ENCODE measurements at places on chromosomes 6 and 20.

GRCh38 chr20:24483435-24484080 is 14.1 kb downstream of the SYNDIG1 start:
- no peak for DNase-seq

DNA sequence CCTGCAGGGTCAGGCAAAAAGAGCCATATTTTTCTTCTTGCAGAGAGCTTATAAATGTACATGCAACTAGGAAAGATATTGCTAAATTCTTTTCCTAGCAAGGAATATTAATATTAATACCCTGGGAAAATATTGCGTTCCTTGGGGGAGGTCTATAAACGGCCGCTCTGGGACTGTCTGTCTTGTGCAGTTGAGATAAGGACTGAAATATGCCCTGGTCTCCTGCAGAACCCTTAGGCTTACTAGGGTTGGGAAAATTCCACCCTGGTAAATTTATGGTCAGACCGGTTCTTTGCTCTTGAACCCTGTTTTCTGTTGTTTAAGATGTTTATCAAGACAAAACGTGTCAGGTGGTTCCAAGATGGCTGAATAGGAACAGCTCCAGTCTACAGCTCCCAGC is 121.3 kb upstream of the CARMIL1 start:
- no peak for DNase-seq

DNA sequence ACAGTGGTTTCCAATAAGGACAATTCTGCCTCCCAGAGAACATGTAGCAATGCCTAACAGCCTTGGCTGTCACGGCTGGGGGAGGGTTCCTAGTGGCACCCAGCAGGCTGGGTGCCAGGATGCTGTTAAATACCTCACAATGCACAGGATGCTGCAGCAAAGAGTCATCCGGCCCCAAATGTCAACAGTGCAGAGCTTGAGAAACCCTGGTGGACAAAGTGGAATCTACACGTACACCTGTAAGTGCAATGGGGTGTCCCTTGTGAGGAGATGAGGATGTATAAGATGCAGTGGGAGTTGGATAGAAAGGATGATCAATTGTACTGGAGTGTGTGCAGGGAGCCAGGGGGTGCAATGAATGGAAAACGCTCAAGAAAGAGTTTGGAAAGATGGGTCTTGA is 142.4 kb downstream of the FNDC1 start:
- DNase-seq = no peak

GRCh38 chr6:106490030-106490429 is 129.5 kb downstream of the CRYBG1 start:
- DNase-seq = no peak

DNA sequence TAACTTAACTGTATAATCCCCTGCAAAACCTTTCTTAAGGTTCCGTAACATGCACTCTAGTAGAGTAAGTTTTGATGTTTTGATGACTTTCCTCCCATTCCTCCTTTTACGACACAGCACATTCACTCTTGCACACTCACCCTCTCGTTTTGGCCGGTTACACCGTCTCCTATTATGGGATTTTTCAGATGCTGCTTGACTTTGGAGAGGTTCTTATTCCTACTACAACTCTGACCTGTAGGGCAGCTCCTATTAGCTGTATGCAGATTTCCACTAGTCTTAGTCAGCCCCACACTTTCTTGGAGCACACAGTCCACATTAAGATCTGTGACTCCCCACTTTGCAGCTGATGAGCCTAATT is 223.7 kb upstream of the SYNCRIP start:
- DNase-seq = no peak

DNA sequence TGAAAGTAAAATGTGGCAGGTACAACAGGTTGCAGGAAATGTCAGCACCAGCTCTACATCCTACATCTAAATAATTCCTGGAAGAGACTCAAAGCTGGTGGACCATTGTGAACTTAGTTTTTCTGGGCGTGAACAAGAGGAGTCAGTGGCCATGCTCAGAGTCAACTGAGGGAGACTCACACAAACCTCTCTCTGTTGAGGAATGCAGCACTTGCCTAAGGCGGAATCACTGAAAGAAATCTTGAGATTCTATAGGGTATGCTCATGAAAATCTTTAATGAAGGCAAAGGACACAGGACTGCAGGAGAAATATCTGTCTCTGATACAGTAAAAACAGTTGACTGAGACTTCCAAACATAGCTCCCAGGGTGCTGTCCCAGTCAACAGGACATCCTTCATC is 22.5 kb downstream of the SLC17A4 start:
- DNase-seq = no peak

DNA sequence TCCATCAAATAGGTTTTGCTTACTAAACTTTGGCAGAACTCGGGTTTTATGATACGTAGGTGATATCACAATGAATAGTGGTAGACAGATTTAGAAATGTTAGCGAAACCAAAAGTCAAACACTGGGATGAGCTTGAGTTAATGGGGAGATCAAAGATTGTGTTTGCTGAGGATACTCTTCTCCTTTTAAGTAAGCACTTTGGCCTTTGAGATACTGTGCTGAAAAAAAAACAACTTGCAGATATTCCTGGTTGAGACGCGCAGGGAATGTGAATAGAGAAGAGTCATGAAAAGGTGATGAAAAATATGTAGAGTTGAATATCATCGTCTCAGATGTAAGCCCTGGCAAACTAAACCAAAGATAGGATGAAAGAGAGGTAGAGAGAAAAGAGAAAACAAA is 48.3 kb downstream of the TRMT11 start:
- no peak for DNase-seq

DNA sequence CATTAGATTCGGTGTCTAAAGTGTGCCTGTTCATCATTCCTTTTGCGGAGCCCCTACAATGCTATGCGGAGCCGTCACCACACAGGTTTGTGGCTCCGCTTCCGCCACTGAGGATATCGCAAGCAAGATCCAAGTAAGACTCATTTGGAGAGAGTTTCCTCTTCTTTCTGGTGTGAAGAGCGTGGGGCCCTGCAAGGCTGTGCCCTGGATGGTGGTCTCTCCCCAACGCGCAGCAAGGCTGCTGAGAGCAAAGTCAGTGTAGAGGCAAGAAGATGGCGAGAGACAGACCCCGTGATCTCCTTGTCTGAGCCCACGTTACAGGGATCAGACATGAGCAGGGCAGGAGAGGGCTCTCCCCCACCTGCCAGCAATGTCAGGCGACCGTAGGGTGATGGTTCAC is 96.3 kb upstream of the AFDN start:
- no peak for DNase-seq
